ENCODE measurements at places on chromosomes 3 and 15. TPM values are rescaled to one million over a fixed set of nuclear protein-coding genes. Genes with fewer than 3 reads are reported as not detected.

Gene OXTR
- polyA plus RNA-seq, result under 0.01 TPM

Gene TERC
- 0.44 TPM for polyA plus RNA-seq

Gene ROBO2
- polyA plus RNA-seq, result 0.44 TPM

- DNase-seq, result peak; percentile 40
Observed at GRCh38 chr15:70180186-70180875, 82.6 kb upstream of the TLE3 start.

DNA sequence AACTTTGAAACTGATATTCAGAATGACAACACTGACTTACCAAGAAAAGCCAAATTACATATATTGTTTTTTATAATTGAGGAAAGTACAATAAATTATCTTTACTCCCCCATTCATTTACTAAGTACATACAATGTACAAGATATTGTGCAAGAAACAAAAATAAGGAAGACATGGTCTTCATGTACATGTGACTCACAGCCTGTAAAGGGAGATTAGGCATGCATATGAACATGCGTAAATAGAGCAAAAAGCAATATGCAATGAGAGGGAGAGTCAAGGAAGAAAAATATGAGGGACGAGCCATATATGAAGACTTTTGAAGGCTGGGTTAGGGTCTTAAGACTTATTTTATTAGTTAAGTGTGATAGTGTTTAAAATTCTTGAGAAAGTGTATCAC lies 258.4 kb downstream of the GBE1 start:
- no peak for DNase-seq

GRCh38 chr3:119663885-119664284 lies 3.5 kb upstream of the POPDC2 start:
- DNase-seq, result no peak

- no peak for DNase-seq
Observed at GRCh38 chr3:36733723-36734122, 30.6 kb downstream of the DCLK3 start.
